Upper lobe of left lung (tissue), 6 donors: ENCODE measurements at places on chromosomes 4 and X. TPM values are rescaled to one million over a fixed set of nuclear protein-coding genes. Genes with fewer than 3 reads are reported as not detected.

SUPT20HL2 gene
- not detected for total RNA-seq

GRCh38 chrX:153974726-153975286 is 2.3 kb downstream of the TMEM187 start:
- no peak overlapping the region for H3K4me3 ChIP-seq
- peak overlapping the region; percentile 99 for H3K27ac ChIP-seq
- peaks cover 25% of the 10 kb centered on the region for H3K4me1 ChIP-seq
- H3K36me3 ChIP-seq: no peaks in the 10 kb centered on the region

DNA sequence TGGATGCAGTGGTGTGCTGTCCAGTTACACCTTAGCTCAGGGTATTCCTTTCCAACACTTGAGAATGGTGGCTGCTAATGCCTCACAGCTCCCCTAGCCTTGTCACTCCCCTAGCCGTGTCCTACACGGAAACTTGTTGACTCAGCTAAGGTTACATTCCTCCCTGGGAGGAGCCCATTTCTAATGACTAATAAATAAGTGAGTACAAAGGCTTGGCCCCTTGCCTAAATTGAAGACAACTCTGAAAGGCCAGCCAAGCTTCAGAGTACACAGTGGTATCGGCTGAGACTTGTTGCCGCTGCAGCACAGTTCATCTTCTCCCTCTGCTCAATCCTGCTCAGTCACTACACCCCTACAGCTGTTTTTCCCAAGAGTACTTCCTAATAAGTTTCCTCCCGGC is 21.2 kb upstream of the SLC25A31 start:
- H3K4me3 ChIP-seq: no peak overlapping the region
- DNase-seq: no peak
- peaks cover 5% of the 10 kb centered on the region for H3K4me1 ChIP-seq

DNA sequence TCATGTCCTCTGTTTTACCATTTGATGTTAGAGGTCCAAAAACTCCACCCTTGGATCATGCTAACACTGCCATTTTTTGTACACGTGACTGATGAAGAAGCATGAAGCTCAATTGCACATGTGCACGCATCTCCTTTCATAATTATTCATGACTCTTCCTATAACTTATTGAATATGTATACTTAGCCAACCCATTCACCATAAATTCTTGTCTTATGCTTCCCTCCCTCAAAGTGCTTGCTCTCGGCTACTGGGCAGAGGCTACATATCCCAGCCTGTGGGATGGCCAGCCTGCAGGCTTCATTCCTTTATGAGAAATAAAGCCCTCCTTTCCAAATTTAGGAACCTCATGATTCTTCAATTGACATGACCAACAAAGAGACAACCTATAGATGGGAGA is 17.5 kb upstream of the BMP15 start:
- H3K27ac ChIP-seq: no peak overlapping the region
- H3K4me3 ChIP-seq: no peak overlapping the region
- H3K36me3 ChIP-seq: no peaks in the 10 kb centered on the region
- no peak for DNase-seq
